Renal cortical epithelial cell (primary cell): ENCODE measurements at places on chromosomes 1 and 21. TPM values are rescaled to one million over a fixed set of nuclear protein-coding genes. Genes with fewer than 3 reads are reported as not detected.

DNA sequence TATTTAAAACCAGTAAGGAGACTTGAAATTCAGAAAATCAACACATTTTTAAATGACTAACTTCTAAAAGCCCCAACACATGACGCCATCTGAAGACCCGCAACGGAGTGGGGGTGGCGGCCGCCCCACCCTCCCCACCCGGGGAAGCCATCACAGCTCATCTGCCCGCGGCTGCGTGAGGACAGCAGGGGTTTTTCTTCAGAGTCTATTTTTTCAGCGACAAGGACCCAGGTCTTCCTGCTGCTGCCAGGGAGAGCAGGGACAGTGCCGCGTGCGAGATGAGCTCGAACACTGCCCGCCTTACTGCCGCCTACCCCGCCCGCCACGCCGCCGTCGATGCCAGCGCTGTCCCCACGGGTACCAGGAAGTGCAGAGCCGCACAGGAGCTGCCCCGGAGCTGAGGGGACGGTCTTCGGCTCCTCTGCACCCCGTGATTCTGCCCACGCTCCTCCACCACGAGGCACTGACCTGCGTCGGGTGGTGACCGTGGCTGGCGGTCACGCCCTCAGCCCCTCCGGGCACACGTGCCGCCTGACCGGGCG is 79.0 kb downstream of the SKI start:
- DNase-seq = no peak

GRCh38 chr1:224732377-224733026 is 116.4 kb downstream of the CNIH3 start:
- DNase-seq = peak; percentile 45

DNA sequence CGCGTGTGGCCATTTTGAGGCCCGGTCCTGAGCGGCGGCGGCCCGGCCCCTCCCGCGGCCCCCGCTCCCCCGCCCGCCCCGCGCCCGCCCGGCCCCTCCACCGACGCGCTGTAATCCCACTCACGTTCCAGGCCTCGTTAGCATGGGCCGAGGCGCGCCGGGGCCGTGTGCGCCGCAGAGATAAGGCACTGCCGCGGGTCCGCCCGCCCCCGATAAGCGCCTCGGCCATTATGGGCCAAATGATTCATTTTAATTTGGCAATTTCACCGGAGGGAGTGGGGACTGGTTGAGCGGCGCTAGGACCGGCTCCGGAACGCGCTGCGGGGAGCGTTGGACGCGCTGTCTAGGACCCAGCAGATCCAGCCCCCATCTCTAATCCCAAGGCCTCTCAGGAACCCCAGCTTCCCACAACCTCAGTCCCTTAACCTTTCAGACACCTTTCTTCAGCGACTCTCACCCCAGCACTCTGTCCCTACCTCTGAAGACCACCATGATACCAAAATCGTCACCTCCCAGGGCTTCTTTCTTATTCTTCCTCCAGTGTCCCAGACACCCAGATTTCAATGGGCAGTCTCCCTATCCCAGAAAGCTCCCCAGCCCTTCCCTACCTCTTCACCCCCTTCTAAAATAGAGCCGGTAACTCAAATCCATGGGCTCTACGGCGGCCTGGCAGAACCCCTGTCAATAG is at the start of gene TAL1:
Gene TAL1, minus strand, starts transcription at position 39 of the 688 bp plus-strand sequence. CDS start 6,337 bp downstream, outside the sequence.
- no peak for DNase-seq

OR2T29 gene
- total RNA-seq = 0.10 TPM in 1 of 2 replicates, not detected in the other
